ENCODE measurements at places on chromosomes 1 and 21. TPM values are rescaled to one million over a fixed set of nuclear protein-coding genes. Genes with fewer than 3 reads are reported as not detected.

Gene IGSF3
- 5.8 TPM for total RNA-seq

GRCh38 chr1:189217646-189218045 lies 1260.0 kb downstream of the BRINP3 start:
- no peaks in the 10 kb centered on the region for H3K4me1 ChIP-seq
- H3K4me3 ChIP-seq, result no peak overlapping the region
- no peak overlapping the region for H3K27ac ChIP-seq
- DNase-seq, result no peak
- no peaks in the 10 kb centered on the region for H3K36me3 ChIP-seq

DNA sequence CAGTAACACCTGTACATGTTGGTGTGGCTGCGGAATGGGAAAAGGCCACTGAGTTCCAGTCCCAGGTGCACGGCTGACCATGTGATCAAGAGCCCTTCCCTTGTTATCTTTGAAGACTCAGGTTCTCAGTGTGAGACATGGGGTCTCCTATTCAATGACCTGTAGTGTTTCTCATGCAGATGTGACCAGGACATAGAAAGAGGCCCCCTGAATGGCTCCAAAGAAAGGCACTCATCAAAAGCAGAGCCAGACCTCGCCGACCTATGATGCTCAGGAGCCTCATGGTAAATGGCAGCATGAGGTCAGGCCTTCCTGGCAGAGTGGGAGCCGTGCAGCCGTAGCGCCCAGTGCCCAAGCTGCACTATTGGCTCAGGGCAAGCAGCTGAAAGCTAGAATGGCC lies 42.3 kb upstream of the HAO2 start:
- no peak for DNase-seq
- no peak overlapping the region for H3K27ac ChIP-seq
- H3K27me3 ChIP-seq, result no peaks in the 10 kb centered on the region
- H3K36me3 ChIP-seq, result no peaks in the 10 kb centered on the region
- no peaks in the 10 kb centered on the region for H3K4me1 ChIP-seq

DNA sequence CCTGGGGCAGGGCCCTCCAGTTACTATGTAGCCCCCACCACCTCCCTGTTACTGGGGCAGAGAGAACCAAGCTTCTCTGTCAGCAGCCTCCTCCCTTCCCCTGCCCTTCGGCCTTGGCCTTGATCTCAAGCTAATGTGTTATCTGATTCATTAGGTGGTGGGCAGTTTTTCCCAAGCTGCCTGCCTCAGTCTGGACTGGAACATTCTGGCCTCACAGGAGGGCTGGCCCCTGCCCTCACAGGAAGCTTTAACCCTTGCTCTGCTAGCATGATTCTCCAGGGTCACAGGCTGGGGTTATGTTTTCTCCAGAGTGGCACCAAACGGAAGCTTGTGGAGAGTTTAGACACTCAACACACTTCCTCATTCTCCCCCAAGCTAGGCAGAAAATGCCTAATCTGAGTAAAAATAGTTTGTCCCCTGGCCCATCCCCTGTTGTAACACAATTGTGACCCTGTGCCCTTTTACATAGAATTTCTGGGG lies 37.2 kb upstream of the SLC6A9 start:
- no peak for DNase-seq
- H3K4me1 ChIP-seq, result peaks cover 9% of the 10 kb centered on the region
- H3K4me3 ChIP-seq, result no peak overlapping the region
- H3K27ac ChIP-seq, result no peak overlapping the region

Gene CLEC20A
- total RNA-seq, result not detected

DNA sequence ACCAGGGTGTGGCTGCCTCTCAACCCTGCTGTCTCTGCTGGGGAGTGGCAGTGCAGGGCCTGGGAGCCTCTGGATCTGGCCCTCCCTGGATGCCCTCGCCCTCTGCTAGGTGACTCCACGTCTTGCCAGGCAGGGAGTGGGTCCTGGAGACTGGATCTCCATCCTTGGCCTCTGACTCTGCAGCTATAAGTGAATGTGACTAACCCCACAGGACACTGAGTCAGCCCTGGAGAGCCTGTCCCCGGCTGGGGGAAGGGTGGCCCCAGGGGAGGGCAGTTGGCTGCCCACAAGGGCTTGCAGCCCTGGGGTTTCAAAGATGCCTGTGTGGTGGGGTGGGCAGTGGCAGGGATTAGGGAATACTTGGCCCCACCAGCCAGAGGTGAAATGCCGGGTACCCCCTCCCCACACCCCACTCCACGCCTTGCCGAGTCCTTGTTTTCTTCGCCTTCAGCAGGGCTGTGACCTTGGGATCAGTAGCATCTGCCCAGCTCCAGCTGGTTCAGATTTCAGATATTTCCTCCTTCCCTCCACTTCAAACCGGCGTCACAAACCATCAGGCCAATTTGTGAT lies 1.9 kb upstream of the MYBPH start:
- peaks cover 8% of the 10 kb centered on the region for H3K4me1 ChIP-seq
- no peaks in the 10 kb centered on the region for H3K27me3 ChIP-seq
- H3K36me3 ChIP-seq, result no peaks in the 10 kb centered on the region
- no peak overlapping the region for H3K4me3 ChIP-seq
- no peak overlapping the region for H3K27ac ChIP-seq
- DNase-seq, result peak; percentile 12

- DNase-seq, result no peak
- no peak overlapping the region for H3K4me3 ChIP-seq
- H3K4me1 ChIP-seq, result no peaks in the 10 kb centered on the region
- no peak overlapping the region for H3K27ac ChIP-seq
Observed at GRCh38 chr1:78333502-78333901, 157.3 kb upstream of the PTGFR start.

DNA sequence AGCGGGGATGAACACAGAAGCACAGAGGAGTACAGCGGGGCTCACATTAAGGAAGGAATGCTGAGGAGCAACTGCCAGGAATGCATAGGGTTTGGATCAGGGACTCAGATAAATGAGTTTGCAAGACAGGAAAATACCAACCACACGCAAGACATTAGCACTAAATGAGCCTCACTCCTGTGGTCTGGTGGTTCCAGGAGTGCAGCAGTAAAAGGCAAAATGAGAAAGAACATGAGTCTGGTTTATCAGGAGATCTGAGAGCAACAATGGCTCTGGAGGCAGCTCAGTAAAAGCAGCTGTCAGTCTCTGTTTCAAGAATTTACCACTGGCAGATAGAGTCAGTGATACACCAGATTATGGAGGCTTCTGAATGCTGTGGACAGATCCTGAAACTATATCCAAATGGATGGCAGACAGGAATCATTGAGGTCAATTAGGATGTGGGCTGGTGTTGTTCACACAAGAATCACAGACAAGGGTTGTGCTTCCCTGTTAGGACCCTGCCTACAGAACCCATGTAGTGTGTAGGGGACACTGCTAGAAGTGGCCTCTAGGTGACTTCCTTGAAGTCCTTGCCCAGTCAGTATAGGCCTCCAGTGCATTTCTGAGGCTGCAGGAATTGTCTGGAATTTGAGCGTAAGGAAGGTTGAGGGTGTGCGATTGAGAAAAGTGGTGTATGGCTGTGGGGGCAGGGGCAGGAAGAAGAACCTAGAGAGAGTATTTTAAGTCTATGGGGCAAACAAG lies 50.3 kb downstream of the CASQ2 start:
- no peaks in the 10 kb centered on the region for H3K4me1 ChIP-seq
- no peaks in the 10 kb centered on the region for H3K27me3 ChIP-seq
- no peak overlapping the region for H3K27ac ChIP-seq
- DNase-seq, result no peak

Gene GNG12
- total RNA-seq, result 330 TPM

- peaks cover 43% of the 10 kb centered on the region for H3K4me1 ChIP-seq
- no peaks in the 10 kb centered on the region for H3K36me3 ChIP-seq
- no peaks in the 10 kb centered on the region for H3K27me3 ChIP-seq
- peak overlapping the region; percentile 87 for H3K27ac ChIP-seq
Observed at GRCh38 chr21:38306433-38307141, 49.8 kb downstream of the KCNJ15 start.

Gene ADAM30
- total RNA-seq, result not detected

- no peaks in the 10 kb centered on the region for H3K27me3 ChIP-seq
- DNase-seq, result peak; percentile 51
- H3K4me3 ChIP-seq, result no peak overlapping the region
Observed at GRCh38 chr21:35559829-35560225, 500.5 kb downstream of the SETD4 start.

- H3K27ac ChIP-seq, result no peak overlapping the region
- no peak for DNase-seq
- no peaks in the 10 kb centered on the region for H3K36me3 ChIP-seq
- H3K4me3 ChIP-seq, result no peak overlapping the region
- H3K4me1 ChIP-seq, result no peaks in the 10 kb centered on the region
- H3K27me3 ChIP-seq, result 0 out of 2 replicates have a peak, but pooled peaks cover 4% of the 10 kb centered on the region
Observed at GRCh38 chr1:9058465-9058864, 11.0 kb downstream of the SLC2A5 start.

- peaks cover 30% of the 10 kb centered on the region for H3K4me1 ChIP-seq
- H3K36me3 ChIP-seq, result peaks cover 8% of the 10 kb centered on the region
- H3K27me3 ChIP-seq, result no peaks in the 10 kb centered on the region
- H3K4me3 ChIP-seq, result peak overlapping the region; percentile 100
- no peak for DNase-seq
- H3K27ac ChIP-seq, result no peak overlapping the region
Observed at GRCh38 chr1:21346365-21347071, 56.3 kb upstream of the ECE1 start.

DNA sequence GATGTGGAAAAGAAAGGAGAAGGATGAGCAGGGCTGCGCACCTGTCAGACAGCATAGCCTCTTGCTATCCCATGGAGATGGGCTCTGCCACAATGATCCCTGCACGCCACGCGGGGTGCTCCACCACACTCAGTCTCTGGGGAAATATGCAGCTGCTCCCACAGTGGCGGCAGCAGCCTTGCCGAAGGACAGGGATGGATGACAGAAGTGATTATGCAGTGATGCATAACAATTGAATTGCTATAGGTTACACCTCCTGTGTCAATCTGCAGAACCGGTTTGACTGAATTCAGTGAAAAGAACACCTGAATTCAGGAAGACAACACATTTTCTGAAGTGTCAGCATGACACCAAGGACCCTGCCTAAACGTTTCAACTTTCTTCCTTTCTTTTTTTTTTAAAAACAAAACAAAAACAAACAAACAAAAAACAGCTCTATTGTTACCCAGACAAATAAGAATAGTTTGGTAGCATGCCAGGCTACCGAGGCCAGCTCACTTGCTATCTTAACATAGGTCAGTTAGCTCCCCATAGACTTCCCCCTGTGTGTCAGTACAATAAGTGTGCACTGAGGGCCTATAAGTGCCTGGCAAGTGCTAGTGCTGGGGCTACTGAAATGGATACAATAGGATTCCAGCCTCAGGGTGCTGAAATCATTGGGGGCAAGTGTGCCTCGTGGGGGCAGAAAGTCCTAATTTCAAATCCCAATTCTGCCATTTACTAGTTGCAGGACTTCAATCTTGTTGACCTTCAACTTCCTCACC lies 127.6 kb upstream of the LMO4 start:
- no peak overlapping the region for H3K27ac ChIP-seq
- H3K36me3 ChIP-seq, result no peaks in the 10 kb centered on the region
- H3K4me1 ChIP-seq, result no peaks in the 10 kb centered on the region
- DNase-seq, result no peak
- no peaks in the 10 kb centered on the region for H3K27me3 ChIP-seq

DNA sequence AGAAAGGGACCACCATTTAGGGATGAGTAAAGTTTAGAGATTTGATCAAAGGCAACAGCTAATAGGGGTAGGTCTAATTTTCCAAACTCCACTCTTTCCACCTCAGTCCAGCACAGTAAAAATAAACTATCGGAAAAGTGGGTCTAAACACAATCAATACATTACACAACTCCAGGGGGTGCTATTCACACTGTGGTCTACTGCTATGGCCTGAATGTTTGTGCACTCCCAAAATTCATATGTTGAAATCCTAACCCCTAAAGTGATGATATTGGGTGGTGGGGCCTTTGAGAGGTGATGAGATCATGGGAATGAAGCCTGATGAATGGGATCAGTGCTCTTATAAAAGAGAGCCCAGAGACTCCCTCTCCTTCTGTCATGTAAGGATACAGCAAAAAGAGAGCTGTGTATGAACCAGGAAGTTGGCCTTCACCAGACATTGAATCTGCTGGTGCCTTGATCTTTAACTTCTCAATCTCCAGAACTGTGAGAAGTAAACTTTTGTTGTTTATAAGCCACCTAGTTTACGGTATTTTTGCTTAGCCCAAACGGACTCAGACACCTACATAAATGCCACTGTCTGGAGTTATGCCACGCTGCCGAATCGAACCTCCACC lies 193.9 kb downstream of the OMA1 start:
- H3K27ac ChIP-seq, result no peak overlapping the region
- no peaks in the 10 kb centered on the region for H3K27me3 ChIP-seq
- no peak for DNase-seq
- no peaks in the 10 kb centered on the region for H3K36me3 ChIP-seq
- no peak overlapping the region for H3K4me3 ChIP-seq

DNA sequence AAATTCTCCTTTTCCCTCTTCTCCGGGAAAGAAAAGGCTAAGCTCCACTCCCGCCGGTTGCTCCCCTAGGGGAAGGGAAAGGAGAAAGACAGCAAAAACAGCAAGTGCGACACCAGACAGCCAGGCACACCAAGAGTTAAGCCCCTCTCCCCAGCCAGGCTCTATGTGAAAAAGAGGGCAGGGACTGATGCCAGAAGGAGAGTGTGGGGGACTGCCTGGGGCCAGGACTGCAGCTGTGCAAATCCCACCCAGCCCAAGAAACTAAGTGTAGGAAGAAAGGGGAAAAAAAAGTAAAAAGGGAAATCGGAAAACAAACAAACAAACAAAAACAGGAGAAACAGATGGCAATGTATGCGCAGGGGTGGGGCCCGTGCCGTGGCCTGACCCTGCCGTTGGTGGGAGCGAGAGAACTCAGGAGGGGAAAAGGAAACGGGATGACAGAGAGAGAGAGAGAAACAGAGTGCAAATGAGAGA lies 27.7 kb upstream of the FMO1 start:
- peak overlapping the region; percentile 99 for H3K27ac ChIP-seq
- no peaks in the 10 kb centered on the region for H3K36me3 ChIP-seq
- H3K4me1 ChIP-seq, result peaks cover 33% of the 10 kb centered on the region
- peak overlapping the region; percentile 15 for H3K4me3 ChIP-seq
- no peaks in the 10 kb centered on the region for H3K27me3 ChIP-seq

DNA sequence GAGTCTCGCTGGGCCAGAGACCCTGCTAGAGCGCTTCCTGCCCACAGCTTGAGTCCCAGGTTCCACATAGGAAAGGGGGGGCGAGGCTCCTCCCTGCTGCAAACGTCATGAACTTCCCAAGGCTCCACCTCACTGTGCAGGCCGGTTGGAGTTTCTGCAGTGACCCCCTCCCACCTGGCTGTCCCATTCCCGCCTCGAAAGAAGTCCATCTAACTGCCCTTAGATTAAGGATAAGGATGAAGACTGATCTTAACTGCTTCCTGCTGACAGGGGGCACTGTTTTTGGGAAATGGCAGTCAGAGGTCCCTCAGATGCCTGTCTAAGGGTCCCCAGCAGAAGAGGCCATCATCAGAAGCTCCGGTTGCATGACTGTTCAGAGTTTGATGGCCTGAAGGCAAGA lies 62.7 kb downstream of the STUM start:
- H3K36me3 ChIP-seq, result no peaks in the 10 kb centered on the region
- H3K27me3 ChIP-seq, result peaks cover 4% of the 10 kb centered on the region
- no peak overlapping the region for H3K4me3 ChIP-seq
- H3K27ac ChIP-seq, result no peak overlapping the region

GRCh38 chr1:80929868-80930508 lies 870.7 kb upstream of the ADGRL2 start:
- H3K4me3 ChIP-seq, result no peak overlapping the region
- no peak overlapping the region for H3K27ac ChIP-seq
- H3K27me3 ChIP-seq, result no peaks in the 10 kb centered on the region
- no peaks in the 10 kb centered on the region for H3K36me3 ChIP-seq
- no peak for DNase-seq
- no peaks in the 10 kb centered on the region for H3K4me1 ChIP-seq
